ENCODE measurements at places on chromosomes 11 and 22.

GRCh38 chr22:27752771-27753170, 48.8 kb downstream of the MN1 start:
- no peak overlapping the region for H3K4me3 ChIP-seq
- DNase-seq: no peak
- peaks cover 11% of the 10 kb centered on the region for H3K27me3 ChIP-seq

- H3K27ac ChIP-seq: no peak overlapping the region
- H3K4me3 ChIP-seq: no peak overlapping the region
- no peak for DNase-seq
- no peaks in the 10 kb centered on the region for H3K27me3 ChIP-seq
Measured at GRCh38 chr11:15985127-15985859, 371.1 kb downstream of the SOX6 start.

DNA sequence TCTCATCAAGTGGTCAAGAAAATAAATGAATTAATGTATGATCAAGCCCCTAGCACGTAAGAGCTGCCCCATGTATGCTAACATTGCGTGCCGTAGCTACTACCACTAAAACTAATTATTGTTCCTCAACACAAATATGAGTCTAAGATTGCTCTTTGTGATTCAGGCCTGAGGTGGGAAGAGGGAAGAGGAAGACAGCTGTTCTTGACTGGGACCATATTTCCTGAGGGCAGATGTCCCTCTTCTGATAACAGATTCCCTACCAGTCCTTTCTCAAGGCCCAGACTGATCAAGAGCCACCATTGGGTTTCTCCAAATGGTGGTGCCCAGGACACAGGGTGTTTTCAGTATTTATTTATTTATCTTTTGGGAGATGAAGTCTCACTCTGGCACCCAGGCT, 87.2 kb upstream of the CADM1 start:
- H3K27ac ChIP-seq: no peak overlapping the region
- no peak overlapping the region for H3K4me3 ChIP-seq
- peaks cover 1% of the 10 kb centered on the region for H3K27me3 ChIP-seq
- no peak for DNase-seq

GRCh38 chr22:35746946-35747703, 29.5 kb downstream of the APOL5 start:
- H3K27ac ChIP-seq: no peak overlapping the region
- H3K4me1 ChIP-seq: no peaks in the 10 kb centered on the region
- no peak overlapping the region for H3K4me3 ChIP-seq
- no peak for DNase-seq
- H3K27me3 ChIP-seq: no peaks in the 10 kb centered on the region

- H3K36me3 ChIP-seq: no peaks in the 10 kb centered on the region
- no peak for DNase-seq
Measured at GRCh38 chr11:121932646-121933185, 183.3 kb downstream of the BLID start.

DNA sequence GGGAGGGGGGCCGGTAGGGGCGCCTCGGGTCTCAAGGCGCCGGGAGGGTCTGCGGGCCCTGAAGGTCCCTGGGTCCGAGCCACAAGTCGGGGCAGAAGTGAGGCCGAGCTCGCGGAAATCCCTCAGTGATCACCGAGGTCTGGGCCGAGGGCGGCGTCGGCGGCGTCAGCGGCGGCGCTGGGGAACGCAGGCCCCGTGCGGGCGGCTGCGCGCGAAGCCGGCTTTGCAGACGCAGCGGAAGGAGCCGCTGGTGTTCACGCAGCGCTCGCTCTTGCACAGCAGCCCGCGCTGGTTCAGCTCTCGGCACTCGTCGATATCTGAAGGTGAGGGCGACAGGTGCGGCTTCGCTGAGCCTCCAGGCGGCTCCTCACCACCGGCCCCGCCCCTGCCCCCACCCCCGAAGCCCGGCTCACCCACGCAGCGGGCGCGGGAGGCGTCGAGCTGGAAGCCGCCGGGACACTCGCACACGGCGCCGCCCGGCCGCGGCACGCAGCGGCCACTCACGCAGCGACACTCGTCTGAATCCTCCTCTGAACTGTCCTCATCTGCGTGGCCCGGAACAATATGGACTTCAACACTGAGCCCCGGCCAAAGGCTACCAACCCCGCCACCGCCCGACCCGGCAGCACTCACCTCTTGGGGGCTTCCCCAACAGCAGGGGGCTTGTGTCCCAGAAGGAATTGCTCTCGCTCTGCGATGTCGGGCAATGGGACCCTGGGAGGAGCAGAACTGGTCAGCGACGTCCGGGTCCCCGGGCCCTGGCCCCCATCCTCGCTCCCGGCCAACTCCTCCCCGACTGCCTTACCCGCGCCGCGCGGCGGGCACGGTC, 14.2 kb downstream of the SCYL1 start:
- DNase-seq: no peak
- peaks cover 11% of the 10 kb centered on the region for H3K36me3 ChIP-seq
- no peak overlapping the region for H3K27ac ChIP-seq
- no peaks in the 10 kb centered on the region for H3K27me3 ChIP-seq
- no peak overlapping the region for H3K4me3 ChIP-seq

DNA sequence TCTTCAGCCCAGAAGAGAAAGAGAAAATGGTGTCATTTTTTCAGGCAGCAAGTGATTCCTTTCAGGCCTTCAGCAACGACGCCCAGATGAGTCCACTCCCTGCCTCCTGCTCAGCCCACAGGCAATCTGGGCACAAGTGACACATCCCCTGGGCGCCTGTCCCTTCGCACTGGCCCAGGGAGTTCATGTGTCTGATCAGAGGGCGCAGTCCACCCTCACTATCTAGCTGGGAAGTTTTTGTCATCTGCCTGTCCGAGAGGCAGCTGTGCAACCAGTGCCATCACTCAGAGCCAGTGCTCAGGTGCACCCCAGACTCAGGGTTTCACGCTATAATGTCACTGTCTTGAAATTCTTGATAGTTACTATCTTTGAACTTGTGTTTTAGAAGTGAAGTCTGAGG, 1.4 kb upstream of the KCNQ1OT1 start:
- H3K27me3 ChIP-seq: no peaks in the 10 kb centered on the region
- H3K36me3 ChIP-seq: peaks cover 8% of the 10 kb centered on the region
- H3K4me3 ChIP-seq: peak overlapping the region; percentile 65

DNA sequence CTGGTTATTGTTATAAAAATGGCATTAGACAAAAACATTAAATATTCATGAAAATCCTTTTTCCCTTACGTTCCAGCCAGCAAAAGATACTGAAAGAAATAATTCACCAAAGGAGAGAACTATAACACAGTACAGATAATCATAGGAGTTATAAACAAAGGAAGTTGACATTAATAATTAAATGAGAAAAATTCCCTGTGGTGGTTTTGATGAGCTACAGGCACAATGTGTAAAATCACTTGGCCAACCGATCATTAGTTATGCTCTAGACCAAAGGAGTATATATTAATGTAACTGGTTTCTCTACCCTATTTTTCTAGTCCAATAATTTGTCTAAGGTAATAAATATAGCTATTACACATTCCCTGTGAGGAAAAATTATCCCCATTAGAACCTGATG, 534.7 kb downstream of the CNTN5 start:
- H3K4me3 ChIP-seq: no peak overlapping the region
- H3K36me3 ChIP-seq: no peaks in the 10 kb centered on the region
- no peak for DNase-seq
- no peak overlapping the region for H3K27ac ChIP-seq

DNA sequence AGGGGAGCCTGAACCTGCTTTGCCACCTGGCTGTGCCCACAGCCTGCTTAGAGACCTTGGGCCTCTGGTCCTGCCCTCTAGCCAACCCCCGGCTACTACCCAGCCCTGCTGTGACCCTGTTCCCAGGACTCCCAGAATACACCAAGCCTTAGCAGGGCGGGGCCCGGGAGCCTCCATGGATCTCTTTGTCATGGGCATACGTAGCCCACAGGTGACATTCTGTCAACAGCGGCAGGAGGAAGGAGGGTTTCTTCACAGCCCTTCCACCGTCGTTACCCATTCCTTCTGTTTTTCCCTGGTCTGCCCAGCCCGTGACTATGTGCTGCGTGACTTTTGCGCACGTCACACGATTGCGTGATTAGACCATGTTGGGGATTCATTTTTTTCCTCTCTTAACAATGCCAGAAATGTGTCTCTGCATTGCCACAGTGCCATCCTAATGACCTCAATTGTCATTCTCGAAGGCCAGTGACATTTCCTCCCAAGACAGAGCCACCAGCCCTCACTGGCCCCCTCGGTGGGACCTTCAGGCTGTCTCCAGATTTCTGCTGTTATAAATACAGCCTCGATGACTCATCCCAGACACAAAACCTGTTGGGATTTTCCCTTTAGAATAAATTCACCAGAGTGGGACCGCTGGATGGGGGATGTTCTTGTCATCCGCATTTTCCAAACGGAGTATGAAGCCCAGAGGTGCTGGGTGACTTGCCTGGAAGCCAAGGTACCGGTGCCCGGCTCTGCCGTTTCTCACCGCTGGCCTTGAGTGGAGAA, 9.0 kb downstream of the SYT12 start:
- H3K27ac ChIP-seq: no peak overlapping the region
- H3K4me1 ChIP-seq: no peaks in the 10 kb centered on the region
- H3K36me3 ChIP-seq: no peaks in the 10 kb centered on the region
- no peak overlapping the region for H3K4me3 ChIP-seq
- peaks cover 24% of the 10 kb centered on the region for H3K27me3 ChIP-seq

- peak overlapping the region; percentile 96 for H3K27ac ChIP-seq
- H3K36me3 ChIP-seq: peaks cover 74% of the 10 kb centered on the region
- no peaks in the 10 kb centered on the region for H3K27me3 ChIP-seq
- H3K4me1 ChIP-seq: peaks cover 62% of the 10 kb centered on the region
Measured at GRCh38 chr11:66068154-66068821, 1.8 kb upstream of the PACS1 start.

DNA sequence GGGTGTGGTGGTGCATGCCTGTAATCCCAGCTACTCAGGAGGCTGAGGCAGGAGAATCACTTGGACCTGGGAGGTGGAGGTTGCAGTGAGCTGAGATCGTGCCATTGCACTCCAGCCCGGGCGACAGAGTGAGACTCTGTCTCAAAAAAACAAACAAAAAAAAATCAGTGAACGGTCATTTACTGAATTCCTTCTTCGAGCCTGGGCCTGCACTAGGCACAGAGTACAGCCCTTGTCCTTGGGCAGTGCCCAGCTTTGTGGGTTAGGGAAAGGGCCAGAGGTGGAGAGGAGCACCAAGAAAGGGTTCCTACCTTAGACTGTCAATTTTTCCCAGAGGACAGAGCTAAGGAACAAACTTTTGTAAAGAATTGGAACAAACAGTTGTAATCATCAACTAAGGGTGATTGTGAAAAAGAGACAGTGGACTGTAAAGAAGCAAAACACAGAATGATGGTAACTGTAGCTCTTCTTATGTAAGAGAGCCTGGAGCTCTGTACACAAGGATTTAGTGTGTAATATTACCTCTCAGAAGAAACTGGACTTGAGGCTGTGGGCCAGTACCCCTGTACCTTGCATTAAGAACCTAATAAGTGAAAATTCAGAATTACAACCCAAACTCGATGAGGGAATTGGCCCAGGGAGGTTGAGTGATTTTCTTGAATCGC, 10.8 kb downstream of the GVQW3 start:
- H3K36me3 ChIP-seq: no peaks in the 10 kb centered on the region
- H3K27me3 ChIP-seq: no peaks in the 10 kb centered on the region
- no peaks in the 10 kb centered on the region for H3K4me1 ChIP-seq
- no peak overlapping the region for H3K27ac ChIP-seq
- H3K4me3 ChIP-seq: no peak overlapping the region

- H3K27me3 ChIP-seq: no peaks in the 10 kb centered on the region
- no peaks in the 10 kb centered on the region for H3K36me3 ChIP-seq
- peaks cover 21% of the 10 kb centered on the region for H3K4me1 ChIP-seq
Measured at GRCh38 chr11:10409207-10409661, 45.8 kb upstream of the AMPD3 start.

Measured in activated CD4-positive, alpha-beta memory T cell treated with anti-CD3 and anti-CD28 coated beads for 36 hours (primary cell).